ENCODE measurements at places on chromosomes 11 and 22. TPM values are rescaled to one million over a fixed set of nuclear protein-coding genes. Genes with fewer than 3 reads are reported as not detected.
A peak's percentile ranks its signal among the peaks of the same experiment; 100 is the strongest.

DNA sequence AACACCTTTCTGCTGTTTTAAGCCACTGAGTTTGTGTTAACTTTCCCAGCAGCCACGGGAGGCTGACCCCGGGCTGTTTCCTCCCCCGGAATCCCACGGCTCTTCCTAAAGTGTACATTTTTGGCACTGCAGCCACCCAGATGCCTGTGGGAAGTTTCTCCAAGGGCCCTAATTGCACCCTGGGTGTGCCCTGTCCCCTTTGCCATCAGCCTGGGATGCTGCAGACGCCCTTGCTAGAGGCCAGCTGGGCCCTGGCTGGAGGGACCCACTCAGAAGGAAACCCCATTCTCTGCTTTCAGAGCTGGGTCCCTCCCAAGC lies 883.3 kb downstream of the BRD1 start:
- DNase-seq, result no peak

GRCh38 chr11:71284525-71285092 lies 32.2 kb upstream of the SHANK2 start:
- peak; percentile 66 for DNase-seq

DNA sequence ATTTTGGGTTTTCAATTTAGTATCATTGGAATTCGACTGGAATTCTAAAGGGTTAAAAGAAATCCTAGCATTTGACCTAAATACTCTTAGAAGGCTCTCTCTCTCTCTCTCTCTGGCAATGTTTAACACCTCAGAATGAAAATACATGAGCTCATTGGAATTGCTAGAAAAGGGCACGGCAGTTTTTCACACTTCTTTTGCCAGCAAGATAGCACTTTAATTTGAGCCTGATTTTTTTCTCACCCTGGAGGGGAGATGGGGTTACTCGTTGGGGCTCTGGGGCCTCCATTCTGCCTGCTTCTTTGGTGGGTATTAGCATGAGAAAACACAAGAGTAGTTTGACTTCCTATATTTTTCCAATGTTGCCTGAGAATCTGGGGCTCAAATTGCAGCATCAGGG lies 22.8 kb upstream of the CLMP start:
- DNase-seq, result no peak

GRCh38 chr11:9784602-9785315 lies 120.9 kb downstream of the SWAP70 start:
- no peak for DNase-seq

Gene CALCA
- total RNA-seq, result not detected

DNA sequence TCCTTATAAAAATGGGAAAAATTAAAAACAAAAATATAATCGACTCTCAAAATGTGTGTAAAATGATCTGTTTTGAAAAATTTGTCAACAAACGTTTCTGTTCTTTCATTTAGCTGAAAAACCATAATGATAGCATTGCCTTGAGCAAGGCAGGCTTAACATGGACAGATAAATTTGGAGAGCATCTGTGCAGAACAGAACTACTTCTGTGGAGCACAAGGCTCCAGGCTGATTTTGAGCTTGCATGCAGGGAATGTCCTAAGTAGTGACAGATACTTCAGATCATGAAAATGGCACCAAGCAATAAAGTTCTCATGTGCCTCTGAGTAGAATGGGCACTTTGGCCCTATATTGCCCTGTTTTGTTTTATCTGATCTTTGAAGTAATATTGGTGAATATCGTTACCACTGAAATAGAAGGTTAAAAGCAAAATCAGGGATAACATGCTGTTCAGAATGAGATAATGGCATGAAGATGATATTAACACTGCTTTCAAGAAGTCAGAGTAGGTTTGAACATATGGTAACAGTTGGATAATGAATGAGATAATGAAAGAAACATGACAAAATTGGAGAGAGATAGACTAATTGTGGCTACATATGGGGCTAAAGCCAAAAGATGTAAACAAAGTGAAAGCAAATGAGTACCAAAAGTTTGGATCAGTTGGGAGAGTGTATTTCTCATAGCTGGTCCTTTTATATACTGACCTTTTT lies 730.5 kb upstream of the CCDC179 start:
- no peak for DNase-seq

Gene ZBED5
- total RNA-seq, result 39.5 TPM

DNA sequence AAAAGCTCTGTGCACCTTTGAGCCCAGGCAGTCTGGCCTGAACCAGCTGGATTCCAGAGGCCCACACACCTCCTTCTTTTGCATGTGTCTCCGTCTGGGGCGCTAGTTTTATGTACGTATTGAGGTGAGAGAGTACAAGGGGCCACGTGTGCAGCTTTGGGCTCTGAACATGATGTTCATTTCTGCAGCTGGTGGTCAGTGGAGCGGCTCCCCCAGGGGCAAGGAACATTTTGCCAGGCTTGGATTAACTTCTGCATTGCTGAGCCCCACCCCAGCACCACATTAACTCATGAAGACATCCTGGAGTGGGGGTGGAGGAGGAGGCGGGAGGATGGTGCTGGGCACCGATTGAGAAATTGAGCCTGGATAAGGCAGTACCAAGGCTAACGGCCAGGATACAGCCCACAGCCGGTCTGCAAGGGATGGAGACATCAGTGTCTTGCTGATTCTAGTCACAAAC lies 13.8 kb downstream of the USP2 start:
- peak; percentile 60 for DNase-seq
